Cerebellum (tissue), 4 donors: ENCODE measurements at places on chromosomes 6 and 20. TPM values are rescaled to one million over a fixed set of nuclear protein-coding genes. Genes with fewer than 3 reads are reported as not detected.

- DNase-seq, result no peak
These were observed 481.4 kb downstream of the MAFB start for GRCh38 chr20:40207655-40208054.

DNA sequence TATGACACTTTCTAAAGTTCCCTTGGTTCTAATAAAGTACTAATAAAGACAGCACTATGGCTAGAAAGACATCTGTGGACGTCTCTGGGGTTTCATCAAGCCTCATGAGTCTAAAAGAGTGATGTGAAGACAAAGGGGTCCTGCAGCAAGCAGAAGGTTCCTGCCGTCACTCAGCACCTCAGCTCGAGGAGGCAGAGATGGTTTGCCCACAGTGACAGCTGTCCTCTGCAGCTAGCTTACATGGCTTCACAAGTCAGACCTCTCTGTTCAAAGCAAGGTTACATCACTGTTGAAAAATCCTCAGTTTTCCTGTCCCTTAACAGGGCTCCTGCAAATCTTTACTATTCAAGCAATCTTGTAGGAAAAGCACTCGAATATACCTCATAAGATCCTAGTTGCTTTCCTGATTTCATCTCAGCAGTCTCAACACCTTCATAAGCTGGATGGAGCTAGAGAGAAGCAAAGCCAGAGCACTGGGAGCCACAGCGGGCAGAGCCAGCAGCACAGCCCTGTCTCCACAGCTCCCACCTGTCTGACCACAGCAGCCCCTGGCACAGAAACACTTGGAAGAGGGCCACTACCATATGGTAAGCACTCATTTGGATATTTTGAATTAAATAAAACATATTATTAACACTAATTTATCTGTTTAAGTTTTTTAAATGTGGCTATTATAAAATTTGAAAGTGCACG is 202.3 kb downstream of the GMDS start:
- no peak for DNase-seq

GRCh38 chr6:37585523-37585905 is 85.8 kb upstream of the CCDC167 start:
- DNase-seq, result no peak

GRCh38 chr6:56292505-56293181 is 45.3 kb upstream of the COL21A1 start:
- peak; percentile 33 for DNase-seq

DNA sequence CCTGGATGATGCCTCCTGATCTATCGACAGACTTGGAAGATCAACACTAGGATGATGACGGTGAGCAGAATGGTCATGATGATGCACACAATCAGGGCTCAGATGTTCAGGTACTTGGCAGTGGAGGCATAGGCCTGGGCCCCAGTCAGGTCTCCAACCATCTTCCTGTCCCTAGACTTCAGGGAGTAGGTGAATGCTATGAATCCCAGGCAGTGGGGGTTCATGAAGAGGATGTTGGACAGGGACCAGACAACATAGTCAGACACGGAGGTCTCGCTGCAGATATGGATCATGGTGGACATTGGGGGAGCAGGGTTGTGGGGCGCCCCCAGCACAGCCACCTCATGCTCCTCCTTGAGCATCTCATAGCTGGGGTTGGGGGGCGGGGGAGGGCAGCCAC is 27.5 kb downstream of the HLA-F start:
- DNase-seq, result no peak

DNA sequence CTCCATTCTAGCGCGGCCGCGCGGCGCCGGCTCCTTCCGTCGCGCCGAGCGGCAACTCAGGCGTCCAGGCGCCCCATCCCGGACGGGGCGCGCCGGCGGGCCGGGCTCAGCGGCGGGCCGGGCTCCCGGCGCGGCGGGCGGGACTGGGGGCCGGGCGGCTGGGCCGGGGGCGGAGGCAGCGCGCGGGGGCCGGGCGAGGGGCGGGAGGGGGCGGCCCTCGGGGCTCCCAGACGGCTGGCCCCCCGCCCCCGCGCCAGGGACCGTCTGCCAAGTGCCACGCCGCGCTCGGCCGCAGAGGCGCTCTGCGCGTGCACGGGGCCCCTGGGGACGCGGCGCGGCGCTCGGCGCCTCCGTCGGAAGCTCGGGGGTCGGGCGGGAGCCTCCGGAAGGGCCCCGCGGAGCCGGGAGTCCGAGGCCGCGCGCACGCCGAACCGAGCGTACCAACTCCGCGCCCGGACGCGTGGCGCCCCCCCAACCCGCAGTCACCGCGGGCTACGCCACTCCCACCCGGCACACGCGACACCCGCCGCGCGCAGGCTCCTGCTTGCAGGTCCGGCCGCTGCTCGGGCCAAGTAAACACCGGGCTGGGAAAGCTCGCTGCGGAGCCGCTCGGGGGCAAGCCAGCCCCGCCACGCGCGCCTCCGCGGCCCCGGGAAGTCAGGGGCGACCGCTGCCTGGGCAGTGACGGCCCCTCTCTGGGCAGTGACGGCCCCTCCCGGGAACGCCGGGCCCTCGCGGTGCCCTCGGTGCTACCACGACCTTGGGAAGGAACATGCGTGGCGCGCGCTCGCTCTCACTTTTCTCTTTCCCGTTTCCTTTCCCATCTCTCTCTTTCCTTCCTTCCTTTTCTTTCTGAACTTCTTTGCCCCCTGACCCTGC is at the start of gene PREX1:
TSS of gene PREX1 (minus strand) at position 145 of the 879 bp plus-strand sequence. CDS start at position 6, 139 bp downstream.
- peak; percentile 52 for DNase-seq

GRCh38 chr6:119128252-119128912 is 49.9 kb upstream of the FAM184A start:
- DNase-seq, result no peak

DNA sequence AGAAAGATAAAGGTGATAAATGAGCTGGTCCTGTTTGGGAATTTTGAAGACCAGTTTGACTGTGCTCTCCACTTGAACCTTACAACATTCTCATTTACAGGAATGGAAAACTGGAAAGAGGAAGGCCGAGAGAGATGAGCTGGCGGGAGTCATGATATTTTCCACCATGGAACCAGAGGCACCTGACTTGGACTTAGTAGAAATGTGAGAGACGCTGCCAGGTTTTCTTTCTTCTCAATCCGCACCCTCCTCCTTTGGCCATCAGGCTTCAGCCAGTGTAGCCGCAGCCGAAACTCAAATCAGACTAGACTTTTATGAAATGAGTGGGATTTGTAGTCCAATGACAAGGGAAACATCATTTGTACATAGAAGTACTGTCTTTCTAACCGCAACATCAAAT is 54.7 kb upstream of the SYNJ2 start:
- no peak for DNase-seq

- no peak for DNase-seq
These were observed 141.0 kb upstream of the BTBD3 start for GRCh38 chr20:11776687-11777086.

DNA sequence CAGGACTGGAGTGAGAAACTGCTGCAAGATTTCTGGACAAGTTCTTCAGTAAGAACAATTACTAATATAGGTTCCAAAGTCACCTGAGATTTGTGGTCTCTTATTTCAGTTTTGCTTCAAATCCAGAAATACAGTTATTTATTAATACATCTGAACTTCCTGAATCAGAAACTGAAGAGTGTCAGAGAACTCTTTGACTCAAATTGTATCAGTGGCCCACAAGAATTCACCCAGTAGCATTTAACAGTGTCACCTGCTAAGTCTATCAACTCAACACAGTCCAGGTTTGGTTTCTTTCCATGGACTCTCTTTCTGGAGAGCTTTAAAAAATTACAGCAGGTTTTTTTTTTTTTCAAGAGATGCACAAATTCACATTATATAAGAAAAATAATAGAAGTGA is 18.8 kb upstream of the NHSL1 start:
- no peak for DNase-seq

GRCh38 chr6:9481292-9482029 is 933.4 kb downstream of the TFAP2A start:
- DNase-seq, result no peak

DNA sequence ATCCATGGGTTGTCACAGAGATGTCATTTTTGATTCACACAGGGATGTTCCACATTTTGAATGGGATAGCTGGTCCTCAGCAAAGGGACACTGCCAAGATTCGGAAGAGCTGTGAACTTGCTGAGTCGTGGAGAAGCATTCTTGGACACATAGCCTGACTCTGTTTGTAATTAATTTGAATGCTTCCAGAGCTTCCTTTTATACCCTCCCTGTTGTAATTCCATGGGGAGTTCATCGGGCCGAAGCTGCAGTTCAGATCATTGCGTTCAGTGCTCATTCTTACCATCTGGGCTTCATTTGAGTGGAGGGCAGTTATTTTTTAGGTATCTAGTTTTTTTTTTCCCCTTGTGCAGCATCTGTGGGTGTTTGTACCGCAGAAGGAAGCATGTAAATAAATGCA is 126.5 kb downstream of the SLC24A3 start:
- DNase-seq, result peak; percentile 13

DNA sequence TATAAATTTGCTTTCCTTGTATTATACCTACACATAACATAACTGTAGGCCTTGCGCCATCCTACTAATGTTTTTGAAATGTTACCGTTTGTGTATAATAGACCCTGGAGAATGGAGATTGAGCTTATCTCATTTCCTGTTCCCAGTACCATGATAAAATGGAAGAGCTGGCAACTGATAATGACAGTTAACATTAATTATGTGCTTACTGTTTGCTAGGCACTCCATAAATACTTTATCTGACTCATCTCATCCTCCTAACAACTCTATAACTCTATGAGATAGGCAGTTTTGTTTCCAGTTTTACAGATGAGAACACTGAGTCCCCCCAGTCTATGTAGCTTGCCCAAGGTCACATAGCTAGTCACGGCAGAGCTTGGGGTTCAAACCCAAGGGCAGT is 396.7 kb downstream of the SYNE1 start:
- no peak for DNase-seq

GRCh38 chr20:46820682-46821081 is 74.0 kb upstream of the EYA2 start:
- DNase-seq, result no peak

GRCh38 chr6:140049251-140049650 is 674.8 kb upstream of the CITED2 start:
- no peak for DNase-seq

DNA sequence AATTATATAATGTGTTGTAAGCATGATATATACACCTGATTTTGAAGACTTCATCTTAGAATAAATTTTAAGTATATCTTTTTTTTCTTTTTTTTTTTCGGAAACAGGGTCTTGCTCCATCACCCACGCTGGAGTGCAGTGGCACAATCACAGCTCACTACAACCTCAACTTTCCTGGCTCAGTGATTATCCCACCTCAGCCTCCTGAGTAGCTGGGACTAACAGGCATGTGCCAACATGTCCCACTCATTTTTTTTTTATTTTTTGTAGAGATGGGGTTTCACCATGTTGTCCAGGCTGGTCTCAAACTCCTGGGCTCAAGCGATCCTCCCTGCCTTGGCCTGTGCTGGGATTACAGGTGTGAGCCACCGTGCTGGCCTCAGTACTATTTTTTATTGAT is 17.1 kb downstream of the VPS52 start:
- DNase-seq, result no peak

- DNase-seq, result no peak
These were observed 239.5 kb downstream of the SLC24A3 start for GRCh38 chr20:19451923-19452295.

DNA sequence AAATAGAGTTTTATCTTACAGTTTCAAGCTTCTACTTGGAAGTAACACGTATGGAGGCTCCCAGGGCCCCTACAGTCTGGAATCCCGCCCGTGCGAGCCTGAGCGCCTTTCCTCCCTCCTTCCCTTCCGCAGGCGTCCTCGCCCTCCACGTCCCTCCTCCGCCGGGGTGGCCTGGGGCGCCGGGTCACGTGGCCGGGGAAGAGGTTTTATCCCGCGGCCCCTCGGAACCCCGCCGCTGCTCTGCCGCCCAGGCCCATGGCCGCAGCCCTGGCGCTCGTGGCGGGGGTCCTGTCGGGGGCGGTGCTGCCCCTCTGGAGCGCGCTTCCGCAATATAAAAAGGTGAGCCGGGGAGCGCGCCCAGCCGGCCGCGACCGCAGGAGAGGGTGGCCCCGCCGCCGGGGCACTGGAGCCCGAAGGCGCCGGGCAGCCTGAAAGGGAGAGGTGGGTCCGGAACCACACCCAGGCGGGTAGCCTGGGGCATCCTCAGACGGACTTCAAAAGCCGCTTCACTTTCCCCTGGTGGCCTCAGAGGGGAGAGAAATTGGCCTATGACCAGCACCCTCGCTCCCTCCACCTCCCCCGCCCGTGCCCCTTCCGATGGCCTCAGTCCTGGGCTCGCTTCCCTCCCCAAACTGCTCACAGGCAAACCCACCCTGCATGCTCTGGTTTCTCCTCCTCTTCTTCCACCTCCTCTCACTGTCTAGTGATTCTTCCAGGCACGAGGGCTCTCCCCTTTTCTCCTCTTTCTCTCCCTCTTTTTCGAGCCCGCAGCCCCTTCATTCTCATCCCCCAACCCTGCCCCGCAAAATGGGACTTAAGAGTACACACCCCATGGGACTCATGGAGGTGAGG is at the start of gene CLPSL2:
TSS of gene CLPSL2 (plus strand) at position 235 of the 852 bp plus-strand sequence. CDS start at position 256, 21 bp downstream.
- DNase-seq, result no peak

- no peak for DNase-seq
These were observed 13.7 kb downstream of the TTLL2 start for GRCh38 chr6:167338541-167339117.

- DNase-seq, result no peak
These were observed 68.7 kb upstream of the RNF24 start for GRCh38 chr20:4084096-4084495.

- no peak for DNase-seq
These were observed 207.9 kb downstream of the MYLK4 start for GRCh38 chr6:2542858-2543218.

GRCh38 chr6:67345946-67346345 is 1289.1 kb upstream of the ADGRB3 start:
- DNase-seq, result no peak

- DNase-seq, result no peak
These were observed 55.1 kb downstream of the ID4 start for GRCh38 chr6:19892260-19892659.

- DNase-seq, result no peak
These were observed 317.0 kb upstream of the SULF2 start for GRCh38 chr20:48102076-48102787.

DNA sequence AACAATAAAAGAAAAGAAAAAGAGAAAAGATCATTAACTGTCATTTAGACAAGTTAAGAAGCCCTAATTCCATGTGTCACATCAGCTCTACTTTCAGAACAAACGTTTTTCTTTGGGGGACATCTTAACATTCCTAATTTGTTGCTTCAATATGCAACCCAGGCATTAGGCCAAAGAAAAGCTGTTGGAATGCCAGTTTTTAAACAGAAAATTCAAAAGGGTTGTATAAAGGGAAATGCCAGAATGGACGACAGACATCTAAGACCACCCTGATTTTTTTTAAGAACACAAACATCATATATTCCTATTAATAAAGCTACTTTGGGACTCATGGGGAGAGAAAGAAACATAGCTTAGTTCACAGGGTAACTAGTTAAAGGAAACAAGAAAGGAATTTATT is 315.0 kb downstream of the GMDS start:
- no peak for DNase-seq

GRCh38 chr6:114267897-114268296 is 74.9 kb downstream of the HS3ST5 start:
- DNase-seq, result no peak

MTCH1 gene
- 93.0 TPM for total RNA-seq

IP6K3 gene
- 0.27 TPM for total RNA-seq

TRIM15 gene
- total RNA-seq, result not detected

DEFB123 gene
- not detected for total RNA-seq

SGK2 gene
- 2.3 TPM for total RNA-seq

SLC22A2 gene
- total RNA-seq, result 0.36 TPM

SNRPB gene
- total RNA-seq, result 32.3 TPM

THEMIS gene
- total RNA-seq, result 0.09 TPM

ABHD16B gene
- not detected for total RNA-seq

TRDN gene
- 0.09 TPM for total RNA-seq

SUMO4 gene
- total RNA-seq, result 12.2 TPM

COQ3 gene
- 5.5 TPM for total RNA-seq
